ENCODE measurements at places on chromosomes 3 and 15. TPM values are rescaled to one million over a fixed set of nuclear protein-coding genes. Genes with fewer than 3 reads are reported as not detected.

FANCD2OS gene
- total RNA-seq, result not detected

SLC6A20 gene
- total RNA-seq, result 0.16 TPM

CCDC39 gene
- total RNA-seq, result 0.64 TPM

- DNase-seq, result no peak
These were observed 52.7 kb upstream of the SPTSSB start for GRCh38 chr3:161423911-161424522.

BCHE gene
- 4.1 TPM for total RNA-seq
